ENCODE measurements at places on chromosomes 1 and 21.

DNA sequence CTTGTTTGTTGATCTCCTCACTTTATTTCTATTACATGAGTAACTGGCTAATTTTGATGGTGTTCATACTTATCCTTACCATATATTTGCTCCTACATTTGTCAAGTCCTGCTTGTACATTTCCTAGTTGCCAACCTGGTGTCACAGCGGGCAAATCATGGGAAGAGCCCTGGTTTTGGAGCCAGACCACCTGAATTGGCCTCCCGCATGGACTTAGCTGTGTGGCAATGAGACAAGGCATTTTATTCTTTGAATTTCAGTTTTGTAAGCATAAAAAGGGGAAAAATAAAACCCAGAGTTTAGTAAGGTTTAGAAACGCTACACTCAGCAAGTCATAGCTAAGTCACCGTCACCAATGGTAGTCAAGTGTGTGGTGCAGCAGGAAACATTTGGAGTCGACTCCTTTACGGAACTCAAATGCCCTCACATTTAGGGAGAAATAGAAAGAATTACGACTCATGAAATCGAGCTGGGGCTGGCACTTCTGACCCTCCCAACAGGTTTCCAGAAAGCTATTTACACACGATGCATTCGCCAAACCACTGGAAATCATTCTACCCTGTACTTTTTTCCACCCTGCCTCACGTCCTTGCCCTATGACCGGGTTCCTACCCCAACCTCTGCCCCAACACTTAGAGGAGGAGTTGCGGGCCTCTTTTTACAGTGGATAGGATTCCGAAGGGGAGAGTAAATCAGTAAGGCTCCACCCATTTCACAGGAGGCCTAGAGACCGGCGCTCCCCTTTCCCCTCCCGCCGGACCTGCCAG, 492 bp upstream of the PGM1 start:
- H3K4me3 ChIP-seq = peak overlapping the region; percentile 96
- H3K36me3 ChIP-seq = no peaks in the 10 kb centered on the region
- no peak overlapping the region for H3K27ac ChIP-seq
- no peak for DNase-seq
- H3K27me3 ChIP-seq = peaks cover 57% of the 10 kb centered on the region
- no peaks in the 10 kb centered on the region for H3K4me1 ChIP-seq

DNA sequence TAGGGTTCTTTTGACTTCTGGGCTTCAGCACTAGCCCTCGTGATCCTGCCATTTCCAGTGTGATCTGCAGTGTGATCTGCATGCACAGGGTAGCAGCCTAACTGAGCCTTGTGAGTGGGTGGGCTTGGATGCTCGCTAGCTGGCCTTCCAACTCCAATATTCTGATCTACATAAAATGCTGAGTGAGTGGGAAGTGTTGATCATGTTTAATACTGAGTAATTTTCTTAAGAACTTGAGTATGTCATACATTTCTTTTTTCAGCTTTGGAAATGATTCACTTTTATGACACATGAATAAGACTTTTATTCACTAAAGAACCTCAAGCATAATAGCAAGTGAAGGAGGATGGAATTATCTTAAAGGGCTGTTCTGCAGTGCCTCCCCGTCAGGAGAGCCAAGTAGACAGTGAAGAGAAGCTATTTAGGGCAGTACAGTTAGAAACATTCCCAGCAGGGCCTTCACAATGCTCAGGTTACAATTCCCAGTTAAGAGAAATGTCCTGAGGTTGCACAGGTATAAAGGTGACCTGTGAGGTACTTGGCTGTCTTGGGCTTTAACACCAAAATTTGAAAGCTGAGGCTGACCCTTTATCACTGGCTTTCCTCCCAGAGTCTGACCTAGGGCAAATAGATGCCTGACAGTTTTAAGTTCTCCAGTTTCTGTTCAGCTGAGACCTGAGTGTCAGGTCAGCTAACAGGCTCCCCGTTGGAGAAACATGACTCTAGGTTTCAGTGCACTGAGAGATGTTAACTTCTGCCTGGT, 29.1 kb upstream of the LRRC8C start:
- H3K27me3 ChIP-seq = no peaks in the 10 kb centered on the region
- no peak overlapping the region for H3K4me3 ChIP-seq
- DNase-seq = no peak
- H3K4me1 ChIP-seq = peaks cover 9% of the 10 kb centered on the region

DNA sequence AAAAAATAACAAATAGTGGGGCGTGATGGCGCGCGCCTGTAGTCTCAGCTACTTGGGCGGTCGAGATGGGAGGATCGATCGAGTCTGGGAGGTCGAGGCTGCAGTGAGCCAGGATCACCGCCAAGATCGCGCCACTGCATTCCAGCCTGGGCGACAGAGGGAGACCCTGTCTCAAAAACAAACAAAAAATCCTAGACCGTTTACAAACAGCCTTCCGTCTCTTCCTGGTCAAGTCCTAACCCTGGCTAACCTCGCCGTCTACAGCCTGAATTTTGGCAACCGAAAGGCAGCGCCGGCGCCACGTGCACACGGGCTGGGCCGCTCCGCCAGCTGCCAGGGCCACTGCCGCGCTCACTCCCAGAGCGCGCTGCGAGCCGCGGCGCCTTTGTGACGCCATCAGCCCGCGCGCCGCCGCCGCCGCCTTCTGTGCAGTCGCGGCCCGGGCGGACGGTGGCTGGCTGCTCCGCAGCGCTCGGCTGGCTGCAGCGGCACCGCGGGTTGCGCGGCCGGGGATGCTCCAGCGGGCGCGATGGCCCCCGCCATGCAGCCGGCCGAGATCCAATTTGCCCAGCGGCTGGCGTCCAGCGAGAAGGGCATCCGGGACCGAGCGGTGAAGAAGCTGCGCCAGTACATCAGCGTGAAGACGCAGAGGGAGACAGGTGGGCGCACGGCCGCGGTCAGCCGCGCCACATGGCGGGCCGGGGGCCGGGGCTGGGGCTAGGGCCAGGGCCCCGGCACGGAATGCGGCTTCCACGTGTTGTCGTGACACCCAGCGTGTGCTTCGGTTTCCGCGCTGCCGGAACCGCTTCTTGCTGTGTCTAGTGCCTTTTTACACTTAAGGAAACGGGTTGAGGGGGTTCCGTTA, at the start of the genes HSF2BP and RRP1B:
TSS of gene HSF2BP (minus strand) at position 353 of the 865 bp plus-strand sequence. CDS start 1,392 bp downstream, outside the sequence.
TSS of gene RRP1B (plus strand) at position 425 of the 865 bp plus-strand sequence. CDS start at position 530, 105 bp downstream.
- peaks cover 11% of the 10 kb centered on the region for H3K4me1 ChIP-seq
- H3K27ac ChIP-seq = peak within 1 kb of the TSS; percentile 67
- peak; percentile 95 for DNase-seq
- peaks cover 3% of the 10 kb centered on the region for H3K36me3 ChIP-seq

GRCh38 chr1:119544165-119544762, 37.3 kb downstream of the HSD3B1 start:
- no peak overlapping the region for H3K27ac ChIP-seq
- no peaks in the 10 kb centered on the region for H3K36me3 ChIP-seq
- H3K27me3 ChIP-seq = no peaks in the 10 kb centered on the region
- DNase-seq = peak; percentile 28
- H3K4me3 ChIP-seq = no peak overlapping the region

GRCh38 chr1:14572861-14573260, 25.6 kb upstream of the KAZN start:
- DNase-seq = no peak
- no peak overlapping the region for H3K4me3 ChIP-seq
- H3K4me1 ChIP-seq = peaks cover 10% of the 10 kb centered on the region

GRCh38 chr1:155182052-155182550, 8.5 kb downstream of the TRIM46 start:
- no peaks in the 10 kb centered on the region for H3K27me3 ChIP-seq
- no peak overlapping the region for H3K4me3 ChIP-seq
- DNase-seq = no peak
- peaks cover 5% of the 10 kb centered on the region for H3K4me1 ChIP-seq

GRCh38 chr1:63663301-63663700, 70.1 kb downstream of the PGM1 start:
- DNase-seq = no peak
- H3K27ac ChIP-seq = no peak overlapping the region
- no peaks in the 10 kb centered on the region for H3K36me3 ChIP-seq
- no peak overlapping the region for H3K4me3 ChIP-seq
- H3K27me3 ChIP-seq = no peaks in the 10 kb centered on the region

DNA sequence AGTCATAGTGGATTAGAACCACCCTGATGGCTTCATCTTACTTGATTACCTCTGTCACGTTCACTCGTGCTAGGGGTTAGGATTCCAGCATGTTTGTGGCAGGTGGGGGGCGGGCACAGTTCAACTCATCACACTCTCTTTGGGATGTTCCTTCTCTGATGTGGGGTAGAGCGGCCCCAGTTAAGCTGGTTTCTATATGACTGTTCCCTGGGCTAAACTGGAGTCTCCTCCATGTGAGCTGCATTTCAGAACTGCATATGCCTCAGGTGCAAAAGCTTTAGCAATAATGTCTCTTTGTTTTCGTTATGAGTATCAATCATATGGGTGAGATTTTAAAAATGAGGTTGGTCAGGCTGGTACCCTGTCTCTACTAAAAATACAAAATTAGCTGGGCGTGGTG, 393.2 kb downstream of the RPS6KC1 start:
- DNase-seq = no peak
- peaks cover 7% of the 10 kb centered on the region for H3K4me1 ChIP-seq
- H3K36me3 ChIP-seq = no peaks in the 10 kb centered on the region
- H3K27ac ChIP-seq = no peak overlapping the region
- no peaks in the 10 kb centered on the region for H3K27me3 ChIP-seq

DNA sequence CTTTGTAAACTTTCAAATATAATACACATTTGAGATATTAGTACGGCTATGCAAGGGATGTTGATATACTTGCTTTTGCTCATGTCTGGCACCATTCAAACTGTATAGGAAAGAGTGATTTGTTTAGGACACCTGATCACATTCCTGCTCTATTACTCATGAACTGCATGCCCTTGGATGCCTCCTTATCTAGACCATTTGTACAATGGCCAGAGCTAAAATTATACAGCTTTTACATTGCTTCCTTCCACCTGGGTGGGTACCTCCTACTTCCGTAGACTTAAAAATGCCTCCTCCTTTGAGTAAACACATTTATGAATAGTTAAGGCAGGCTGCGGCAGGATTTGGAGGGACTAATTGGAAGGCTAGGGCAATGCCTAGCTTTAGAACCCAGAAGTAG, 85.4 kb upstream of the PBX1 start:
- no peaks in the 10 kb centered on the region for H3K27me3 ChIP-seq
- no peaks in the 10 kb centered on the region for H3K4me1 ChIP-seq
- H3K4me3 ChIP-seq = no peak overlapping the region
- H3K36me3 ChIP-seq = no peaks in the 10 kb centered on the region
- no peak overlapping the region for H3K27ac ChIP-seq

DNA sequence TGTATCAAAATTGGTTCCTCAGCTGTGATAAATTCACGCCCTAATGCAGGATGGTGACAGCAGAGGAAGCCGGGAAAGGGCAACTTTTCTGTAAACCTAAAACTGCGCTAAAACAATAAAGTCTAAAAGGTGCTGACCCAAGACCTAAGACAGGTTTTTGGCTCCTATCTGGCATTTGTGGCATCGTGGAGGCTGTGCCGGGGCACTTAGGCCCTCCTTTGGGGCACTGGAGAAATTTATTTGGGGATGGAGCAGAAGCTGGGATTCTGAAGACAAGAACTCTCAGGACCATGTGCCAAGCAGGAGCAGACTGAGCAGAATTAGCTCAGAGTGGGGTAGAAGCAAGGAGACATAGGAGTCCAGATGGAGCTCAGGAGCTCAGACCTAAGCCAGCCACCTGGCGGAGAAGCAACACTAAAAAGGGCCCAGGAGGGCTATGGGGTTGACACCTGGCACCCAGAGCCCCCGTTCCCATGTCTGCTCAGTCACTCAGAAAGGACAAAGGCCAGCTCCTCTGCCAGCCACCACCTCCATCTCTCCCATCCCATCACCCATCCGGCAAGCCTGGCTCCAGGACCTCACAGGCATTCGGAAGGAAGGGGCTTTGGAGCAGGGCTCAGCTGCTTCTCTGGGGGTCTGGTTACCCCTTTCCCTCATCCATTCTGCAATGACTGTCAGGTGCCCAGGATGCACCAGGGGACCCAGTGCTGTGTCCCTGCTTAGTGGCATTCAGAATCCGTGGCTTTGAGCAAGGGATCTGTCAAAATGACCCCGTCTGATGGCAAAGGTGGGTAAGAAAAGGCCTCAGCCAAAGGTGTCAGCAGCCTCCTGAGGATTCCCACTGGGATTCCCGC, 347.7 kb downstream of the NPHP4 start:
- no peaks in the 10 kb centered on the region for H3K36me3 ChIP-seq
- no peak overlapping the region for H3K27ac ChIP-seq
- DNase-seq = no peak
- no peaks in the 10 kb centered on the region for H3K4me1 ChIP-seq
- no peak overlapping the region for H3K4me3 ChIP-seq

DNA sequence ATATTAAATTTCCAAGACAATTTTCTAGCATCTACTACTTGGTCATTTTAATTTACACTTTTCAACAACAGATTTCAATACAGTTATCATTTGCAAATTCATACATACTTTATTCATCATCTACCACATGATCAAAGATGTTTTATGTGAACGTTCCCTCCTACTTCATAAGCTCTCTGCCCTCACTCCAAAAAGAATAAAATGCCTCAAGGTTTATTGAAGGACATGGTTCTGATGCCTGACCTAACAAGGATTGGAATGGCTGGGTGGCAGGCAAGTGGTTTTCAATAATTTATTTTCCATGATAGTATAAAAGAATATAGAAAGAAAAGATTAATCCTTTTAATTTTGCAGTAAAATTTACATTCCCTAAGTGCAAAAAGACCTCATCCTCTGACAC, 5.4 kb downstream of the CDKN2C start:
- H3K36me3 ChIP-seq = no peaks in the 10 kb centered on the region
- no peak overlapping the region for H3K27ac ChIP-seq
- DNase-seq = no peak
- H3K4me1 ChIP-seq = peaks cover 16% of the 10 kb centered on the region
- H3K27me3 ChIP-seq = peaks cover 100% of the 10 kb centered on the region
- H3K4me3 ChIP-seq = no peak overlapping the region

GRCh38 chr1:228317411-228317828, 89.2 kb downstream of the TRIM11 start:
- H3K4me1 ChIP-seq = no peaks in the 10 kb centered on the region
- no peaks in the 10 kb centered on the region for H3K36me3 ChIP-seq
- no peak overlapping the region for H3K27ac ChIP-seq
- no peaks in the 10 kb centered on the region for H3K27me3 ChIP-seq
- H3K4me3 ChIP-seq = no peak overlapping the region

GRCh38 chr1:89962742-89963075, 32.2 kb upstream of the ZNF326 start:
- no peaks in the 10 kb centered on the region for H3K36me3 ChIP-seq
- no peaks in the 10 kb centered on the region for H3K27me3 ChIP-seq
- no peak overlapping the region for H3K27ac ChIP-seq
- DNase-seq = no peak
- no peak overlapping the region for H3K4me3 ChIP-seq

- DNase-seq = no peak
- no peak overlapping the region for H3K27ac ChIP-seq
- no peaks in the 10 kb centered on the region for H3K4me1 ChIP-seq
- no peaks in the 10 kb centered on the region for H3K36me3 ChIP-seq
Measured at GRCh38 chr1:221530791-221531190, 211.1 kb downstream of the DUSP10 start.

GRCh38 chr21:19461481-19462205, 1058.1 kb upstream of the TMPRSS15 start:
- H3K4me1 ChIP-seq = no peaks in the 10 kb centered on the region
- H3K4me3 ChIP-seq = no peak overlapping the region
- no peaks in the 10 kb centered on the region for H3K27me3 ChIP-seq
- H3K36me3 ChIP-seq = no peaks in the 10 kb centered on the region

GRCh38 chr1:37817481-37817880, 9.5 kb upstream of the YRDC start:
- peak; percentile 52 for DNase-seq
- H3K4me3 ChIP-seq = no peak overlapping the region
- no peaks in the 10 kb centered on the region for H3K27me3 ChIP-seq
- no peaks in the 10 kb centered on the region for H3K4me1 ChIP-seq
- H3K27ac ChIP-seq = peak overlapping the region; percentile 29

- H3K27ac ChIP-seq = no peak overlapping the region
- no peaks in the 10 kb centered on the region for H3K4me1 ChIP-seq
- no peaks in the 10 kb centered on the region for H3K36me3 ChIP-seq
- H3K4me3 ChIP-seq = no peak overlapping the region
Measured at GRCh38 chr1:7485826-7486225, 285.3 kb upstream of the VAMP3 start.

Data from neural progenitor cell (in vitro differentiated cells).